ENCODE measurements at places on chromosomes 4 and X.

DNA sequence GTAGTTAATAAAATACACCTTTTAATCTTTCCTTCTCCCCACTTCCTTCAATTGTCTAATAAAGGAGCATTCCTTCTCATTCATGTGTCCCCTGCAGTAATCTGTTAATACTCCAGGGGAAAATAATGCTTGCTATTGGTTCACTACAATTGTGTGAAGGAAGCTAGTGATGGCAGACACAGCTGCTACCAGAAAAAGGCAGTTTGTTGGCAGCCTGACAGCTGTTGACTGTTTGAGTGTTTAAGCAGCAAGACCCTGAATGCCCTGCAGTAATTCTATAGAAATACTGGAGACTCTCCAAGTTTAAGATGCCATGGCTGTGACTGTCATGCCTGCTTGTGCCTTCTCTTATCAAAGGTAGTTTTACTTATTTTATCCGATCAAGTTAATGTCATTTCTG, 359.5 kb downstream of the C4orf33 start:
- no peak for DNase-seq

DNA sequence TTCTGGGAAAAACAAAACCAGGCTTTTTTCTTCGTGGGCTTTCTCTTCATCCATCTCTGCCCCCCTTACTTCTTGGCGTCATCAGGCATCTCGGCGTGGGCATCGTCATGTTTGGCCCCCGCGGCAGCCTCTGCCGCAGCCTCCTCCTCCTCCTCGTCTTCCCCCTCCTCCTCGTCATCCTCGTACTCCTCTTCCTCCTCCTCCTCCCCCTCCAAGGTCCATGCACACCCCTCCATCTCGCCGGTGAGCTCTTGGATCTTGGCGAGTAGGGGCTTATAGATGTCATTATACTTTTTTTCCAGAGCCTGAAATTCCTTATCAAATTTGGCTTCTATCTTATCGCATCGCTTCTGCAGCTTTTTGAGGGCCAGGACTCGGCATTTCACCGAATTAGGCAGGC, 488 bp downstream of the NAP1L5 start:
- DNase-seq: no peak

DNA sequence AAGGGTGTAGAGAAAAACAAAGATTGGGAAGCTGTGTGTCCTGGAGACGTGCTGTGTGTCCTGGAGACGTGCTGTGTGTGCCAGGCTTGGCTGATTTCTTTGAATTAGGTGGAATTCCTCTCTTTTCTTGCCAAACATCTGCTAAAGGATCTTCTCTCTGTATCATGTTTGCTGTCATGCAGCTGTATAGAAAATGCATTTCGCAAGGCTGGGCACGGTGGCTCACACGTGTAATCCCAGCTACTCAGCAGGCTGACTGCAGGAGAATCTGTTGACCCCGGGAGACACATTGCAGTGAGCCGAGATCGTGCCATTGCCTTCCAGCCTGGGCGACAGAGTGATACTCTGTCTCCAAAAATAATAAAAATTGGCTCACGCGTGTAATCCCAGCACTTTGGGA, 187.0 kb downstream of the CRLF2 start:
- no peak for DNase-seq

DNA sequence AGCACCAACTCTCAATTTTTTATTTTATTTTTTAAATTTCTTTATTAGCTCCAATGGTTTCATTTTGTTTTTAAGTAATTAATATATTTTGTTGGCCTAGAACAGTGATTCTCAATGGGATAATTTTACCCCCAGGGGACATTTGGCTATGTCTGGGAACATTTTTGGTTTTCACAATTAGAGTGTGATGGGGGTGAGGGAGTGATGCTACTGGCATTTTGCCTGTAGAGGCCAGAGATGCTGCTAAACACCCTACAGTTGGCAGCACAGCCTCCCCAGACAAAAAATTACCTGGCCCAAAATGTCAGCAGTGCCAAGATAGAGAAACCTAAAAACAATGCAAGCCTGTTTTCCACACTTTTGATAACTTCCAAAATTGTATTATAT, 64.6 kb downstream of the HHIP start:
- no peak for DNase-seq

DNA sequence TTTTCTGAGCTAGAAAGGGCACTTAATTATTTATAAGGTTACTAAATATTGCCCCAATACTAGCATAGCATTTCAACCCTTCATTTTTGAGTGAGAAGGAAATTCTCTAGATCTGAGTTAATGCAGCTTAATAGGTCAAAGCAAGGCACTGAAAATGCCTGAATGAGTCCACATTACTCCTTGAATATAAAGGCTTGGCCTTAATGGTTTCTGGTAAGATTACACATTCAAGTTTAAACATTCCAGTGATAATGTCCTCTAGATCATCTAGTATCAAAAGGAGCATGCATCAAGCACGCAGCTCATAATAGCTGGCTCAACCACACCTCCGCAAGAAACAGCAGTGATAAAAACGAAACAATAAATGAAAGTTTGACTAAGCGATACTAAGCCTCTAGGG, 87.5 kb downstream of the SPANXN3 start:
- no peak for DNase-seq

- DNase-seq: no peak
Measured at GRCh38 chrX:40922307-40922706, 162.9 kb upstream of the USP9X start.

- no peak for DNase-seq
Measured at GRCh38 chr4:91031761-91032160, 904.6 kb downstream of the CCSER1 start.

DNA sequence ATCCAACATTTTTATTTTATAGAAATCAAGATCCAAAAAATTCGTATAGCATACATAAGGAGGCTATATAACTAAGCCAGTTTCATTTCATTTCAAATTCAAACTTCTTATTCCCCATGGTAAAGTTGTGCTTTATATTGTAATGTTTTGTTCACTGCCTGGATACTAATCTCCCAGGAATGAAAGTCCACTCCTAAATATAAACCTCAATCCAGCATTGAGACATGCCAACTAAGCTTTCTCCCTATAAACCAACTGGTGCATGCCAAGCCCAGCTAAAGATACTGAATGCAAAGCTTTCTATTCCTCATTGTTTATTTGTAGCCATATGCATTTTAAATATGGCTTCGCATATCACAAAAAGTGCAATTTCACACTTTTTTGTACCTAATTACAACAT, 63.8 kb upstream of the INPP4B start:
- DNase-seq: no peak

DNA sequence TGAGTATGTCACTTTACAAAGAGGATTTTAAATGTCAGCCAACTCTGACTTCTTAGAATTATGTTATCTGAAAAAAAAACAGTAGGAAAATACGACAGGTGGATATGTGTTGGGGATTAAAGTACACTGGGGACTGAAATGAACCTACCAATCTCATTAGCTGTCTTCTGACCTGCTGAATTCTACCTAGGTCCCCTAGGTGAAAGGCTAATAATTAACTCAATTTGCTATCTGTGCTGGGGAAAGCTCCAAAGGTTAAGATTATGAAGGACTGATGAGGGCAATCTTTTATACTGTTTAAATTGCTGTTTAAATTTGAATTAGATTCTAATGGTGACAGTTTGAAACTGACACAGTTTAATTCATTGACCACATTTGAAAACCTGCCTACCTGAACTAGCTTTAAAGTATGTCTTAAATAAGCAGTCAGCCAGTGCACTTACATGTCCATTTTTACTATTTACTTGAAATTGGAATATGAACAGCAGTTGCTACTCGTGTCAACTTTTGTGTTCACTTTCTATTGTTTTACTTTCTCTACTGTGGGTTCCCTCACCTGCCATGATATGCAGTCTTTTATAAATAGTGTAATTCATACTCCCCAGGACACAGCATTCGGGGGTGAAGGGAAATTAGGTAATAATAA, 977.3 kb downstream of the C4orf33 start:
- DNase-seq: no peak

GRCh38 chr4:11297201-11297600, 131.5 kb downstream of the HS3ST1 start:
- no peak for DNase-seq
